ENCODE measurements at places on chromosomes 1 and 21. TPM values are rescaled to one million over a fixed set of nuclear protein-coding genes. Genes with fewer than 3 reads are reported as not detected.

Gene ST6GALNAC3
- 0.85 TPM for total RNA-seq

Gene TEDDM1
- not detected for total RNA-seq

Gene SPATA17
- total RNA-seq: 1.1 TPM

Gene PLD5
- not detected for total RNA-seq

Gene ITLN2
- total RNA-seq: 1.4 TPM

Gene FBLIM1
- 77.0 TPM for total RNA-seq

Gene LMX1A
- total RNA-seq: not detected

Gene SLC41A1
- 20.0 TPM for total RNA-seq

Gene HEATR1
- 28.5 TPM for total RNA-seq

Gene HSD17B7
- 15.2 TPM for total RNA-seq

Gene GBP5
- total RNA-seq: 0.38 TPM

Gene FAM72B
- 0.28 TPM for total RNA-seq

Gene GJB3
- under 0.01 TPM for total RNA-seq

Gene IFFO2
- 18.2 TPM for total RNA-seq

Gene ALDH9A1
- total RNA-seq: 116 TPM

Gene TSSK3
- 0.56 TPM for total RNA-seq

Gene C8B
- total RNA-seq: not detected

Gene MYOG
- not detected for total RNA-seq
